ENCODE measurements at places on chromosomes 1 and 21.

GRCh38 chr1:181497870-181498269, 14.6 kb downstream of the CACNA1E start:
- no peak for DNase-seq

- no peak for DNase-seq
These were observed 2099.8 kb downstream of the MRPL39 start for GRCh38 chr21:23507501-23507900.

- no peak for DNase-seq
These were observed 26.8 kb downstream of the HP1BP3 start for GRCh38 chr1:20760322-20760721.

DNA sequence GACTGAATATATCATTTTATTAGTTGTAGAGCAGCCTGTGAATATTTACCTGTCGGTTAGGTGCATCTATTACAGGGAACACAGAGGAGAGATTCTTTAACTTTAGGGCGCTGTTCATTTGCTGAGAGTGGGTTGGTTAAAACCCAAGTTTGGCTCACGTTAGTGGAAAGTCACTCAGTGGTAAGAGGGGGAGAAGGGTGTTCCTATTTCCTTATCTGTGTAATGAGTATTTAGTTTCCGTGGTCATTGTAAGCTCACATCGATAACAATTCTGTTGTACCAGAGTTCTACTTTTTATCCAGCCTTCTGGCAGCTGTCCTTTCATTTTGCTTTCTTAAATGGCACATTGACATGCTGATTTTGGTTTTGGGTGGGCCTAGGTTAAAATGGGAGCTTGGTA, 773.2 kb upstream of the ADAMTS5 start:
- no peak for DNase-seq

DNA sequence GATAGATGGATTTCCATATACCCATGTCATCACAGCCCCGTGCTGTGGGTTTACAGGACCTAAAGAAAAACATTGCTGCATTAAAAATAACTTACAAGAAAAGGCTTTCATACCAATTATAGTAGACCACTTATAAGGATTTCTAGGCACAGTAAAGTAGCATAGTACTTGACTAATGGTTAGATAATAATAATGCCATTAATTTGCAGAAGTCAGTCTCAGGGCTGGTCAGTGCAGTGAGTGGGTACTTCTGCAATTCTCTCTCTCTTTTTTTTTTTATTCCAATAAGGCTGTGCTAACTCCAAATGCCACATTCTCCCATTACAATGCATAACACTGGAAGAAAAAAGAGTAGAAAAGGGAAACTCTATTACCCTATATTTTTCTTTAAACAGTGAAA, 73.1 kb upstream of the TMPRSS15 start:
- no peak for DNase-seq

DNA sequence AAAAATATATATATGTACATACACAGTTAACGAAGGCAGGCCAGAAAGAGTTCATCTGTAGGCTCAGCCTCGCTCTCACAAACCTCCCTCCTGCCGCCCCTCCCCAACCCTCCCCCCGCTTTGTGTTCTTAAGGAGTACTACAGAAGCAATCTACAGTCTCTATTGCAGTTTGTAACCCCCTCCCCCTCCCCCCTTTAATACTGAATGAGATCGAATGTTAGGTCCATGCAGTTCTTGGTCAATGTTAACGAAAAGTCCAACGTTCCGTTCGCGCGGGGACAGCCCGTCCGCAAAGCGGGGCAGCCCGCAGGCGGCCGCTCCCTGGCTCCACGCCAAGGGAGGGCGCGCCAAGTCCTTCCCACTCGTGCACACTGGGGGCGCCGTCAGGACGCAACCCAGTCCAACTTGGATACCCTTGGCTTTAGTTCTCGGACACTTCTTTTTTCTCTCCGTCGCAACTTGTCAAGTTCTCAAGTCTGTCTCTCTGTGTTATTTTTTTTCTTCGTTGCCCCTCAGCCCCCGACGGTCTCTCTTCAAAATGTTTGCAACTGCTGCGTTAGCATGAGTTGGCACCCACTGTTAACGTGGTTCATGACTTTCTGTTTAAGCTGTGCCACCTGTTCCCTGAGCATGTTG, 2.2 kb downstream of the JUN start:
- DNase-seq = peak; percentile 25

GRCh38 chr1:209607795-209608178, 24.3 kb downstream of the CAMK1G start:
- no peak for DNase-seq
